ENCODE measurements at places on chromosomes 6 and 20.

DNA sequence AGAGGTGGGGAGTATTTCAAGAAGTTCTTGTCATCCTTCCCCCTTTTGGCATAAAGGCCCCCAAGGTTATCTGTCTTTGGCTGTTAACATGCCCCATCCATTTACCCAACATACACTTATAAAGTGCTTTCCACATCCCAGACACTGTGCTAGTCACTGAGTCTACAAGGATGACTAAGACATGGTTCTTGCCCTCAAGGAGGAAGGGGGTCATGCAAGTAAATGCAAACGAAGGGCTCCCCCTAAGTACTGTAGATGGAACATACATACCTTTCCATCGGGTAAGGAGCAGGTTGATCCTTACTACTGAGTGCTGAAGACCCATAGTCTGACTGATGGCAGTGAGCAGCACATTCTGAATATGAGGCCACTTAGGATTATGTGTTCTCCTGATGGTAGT is 38.3 kb downstream of the HECA start:
- no peak for DNase-seq

DNA sequence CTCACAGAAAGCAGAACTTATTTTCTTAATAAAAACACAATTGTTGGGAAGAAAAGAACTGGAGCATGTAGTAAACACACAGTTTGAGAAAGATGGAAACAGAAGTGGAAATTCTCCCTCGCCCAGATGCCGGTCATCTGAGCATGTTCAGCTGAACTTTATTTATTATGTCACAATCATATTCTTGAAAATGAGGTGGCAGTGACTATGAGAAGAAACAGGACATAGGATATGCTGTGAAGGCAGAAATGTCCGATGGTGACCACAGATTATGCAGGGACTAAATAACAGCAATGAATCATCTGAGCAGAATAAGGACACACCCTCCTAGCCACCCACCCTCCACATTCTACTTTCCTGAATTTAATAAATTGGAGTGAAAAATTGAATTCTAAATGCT is 425.3 kb upstream of the NOX3 start:
- DNase-seq, result no peak

DNA sequence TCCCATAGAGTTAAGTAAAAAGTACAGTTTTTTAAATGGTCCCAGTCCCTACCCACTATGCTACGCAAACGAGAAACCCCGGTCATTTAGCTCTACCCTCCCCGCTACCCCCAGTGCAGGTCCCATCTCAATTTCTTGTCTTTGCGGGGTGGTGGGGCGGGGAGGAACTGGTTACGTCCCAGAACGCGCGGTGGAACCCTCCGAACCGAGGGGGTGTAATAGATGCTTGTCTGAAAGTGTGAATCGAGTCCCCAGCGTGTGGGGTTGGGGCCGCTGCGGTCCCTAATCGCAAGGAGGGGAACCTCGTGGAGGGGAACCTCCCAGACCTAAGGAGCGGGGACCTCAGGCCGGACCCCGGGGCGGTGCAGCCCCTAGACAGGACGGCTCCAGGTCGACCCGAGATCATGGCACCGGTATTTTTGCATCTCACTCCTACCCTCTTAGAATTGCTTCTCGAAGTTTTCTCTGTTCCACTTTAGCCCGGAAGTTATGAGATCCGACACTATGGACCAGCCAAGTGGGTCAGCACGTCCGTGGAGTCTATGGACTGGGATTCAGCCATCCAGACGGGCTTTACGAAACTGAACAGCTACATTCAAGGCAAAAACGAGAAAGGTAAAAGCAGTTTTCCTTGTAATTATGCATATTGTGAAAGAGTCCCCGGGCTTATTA is 779 bp downstream of the HEBP2 start:
- DNase-seq, result no peak

DNA sequence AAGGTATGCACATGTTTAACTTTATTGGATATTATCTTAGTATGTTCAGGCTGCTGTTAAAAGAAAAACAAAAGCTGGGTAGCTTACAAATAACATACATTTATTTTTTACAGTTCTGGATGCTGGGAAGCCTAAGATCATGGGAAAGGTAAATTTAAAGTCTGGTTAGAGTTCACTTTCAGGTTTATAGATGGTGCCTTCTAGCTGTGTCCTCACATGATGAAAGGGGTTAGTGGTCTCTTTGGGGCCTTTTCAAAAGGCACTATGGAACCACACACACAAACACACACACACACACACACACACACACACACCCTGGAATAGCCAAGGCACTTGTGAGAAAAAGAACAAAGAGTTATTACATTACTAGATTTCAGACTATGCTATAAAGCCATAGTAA is 805.8 kb upstream of the GJE1 start:
- no peak for DNase-seq

- no peak for DNase-seq
Observed at GRCh38 chr20:61521687-61522420, 269.8 kb downstream of the CDH4 start.

DNA sequence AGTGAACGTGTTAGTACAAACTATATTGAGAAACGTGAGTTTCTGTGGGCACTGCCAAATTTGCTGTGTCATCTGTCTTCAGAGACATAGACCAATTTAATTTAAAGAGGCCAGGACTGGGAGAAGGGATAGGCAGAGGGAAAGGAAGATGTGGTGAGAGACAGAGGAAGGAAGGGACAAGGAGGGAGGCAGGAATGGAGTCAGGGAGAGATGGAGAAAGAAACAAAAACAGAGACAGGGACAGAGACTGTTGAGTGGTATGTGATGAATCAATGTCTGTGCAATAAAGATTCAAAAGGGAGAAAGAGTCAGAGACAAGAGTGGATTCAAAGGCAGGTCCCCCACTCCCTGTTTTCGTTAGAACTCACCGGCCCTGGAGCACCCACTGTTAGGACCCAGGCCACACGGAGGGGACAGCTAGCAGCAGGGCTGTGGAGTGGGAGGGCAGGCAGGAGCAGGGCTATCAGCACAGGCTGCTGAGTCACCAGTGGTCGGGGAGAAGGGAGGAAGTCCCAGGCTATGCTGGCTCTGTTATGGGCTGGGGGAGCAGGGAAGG is 51.6 kb upstream of the CHD6 start:
- DNase-seq, result no peak

DNA sequence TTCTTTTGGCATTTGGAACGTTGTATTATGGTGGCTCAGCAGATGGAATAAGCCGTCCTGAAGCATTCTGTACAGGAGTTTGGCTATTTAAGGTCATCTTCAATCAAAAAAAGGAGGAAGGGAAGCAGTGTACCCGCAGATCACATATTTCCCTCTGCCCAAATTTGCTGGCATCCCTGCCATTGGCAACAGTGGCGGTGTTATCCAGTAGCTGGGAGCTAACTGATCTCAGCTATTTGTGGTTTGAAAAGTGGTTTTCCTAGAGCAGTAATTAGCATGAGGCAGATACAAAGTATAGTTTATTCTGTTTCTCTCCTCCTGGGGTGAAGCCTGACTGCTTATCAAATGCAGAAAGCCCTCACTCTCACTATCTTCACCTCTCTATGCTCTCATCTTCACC is 576.8 kb downstream of the QKI start:
- DNase-seq, result no peak
